Stimulated activated CD8-positive, alpha-beta memory T cell treated with anti-CD3 and anti-CD28 coated beads, Interleukin-7, amount 100 ng/mL, for 24 hours (primary cell): ENCODE measurements at places on chromosomes 13 and 19.

- DNase-seq, result no peak
Measured at GRCh38 chr13:40311356-40312101, 354.9 kb downstream of the FOXO1 start.

GRCh38 chr19:29554149-29554548, 28.4 kb downstream of the VSTM2B start:
- DNase-seq, result no peak

- DNase-seq, result no peak
Measured at GRCh38 chr19:45496349-45496953, 396 bp downstream of the RTN2 start.

- DNase-seq, result no peak
Measured at GRCh38 chr19:17797424-17798201, 2.7 kb downstream of the B3GNT3 start.

DNA sequence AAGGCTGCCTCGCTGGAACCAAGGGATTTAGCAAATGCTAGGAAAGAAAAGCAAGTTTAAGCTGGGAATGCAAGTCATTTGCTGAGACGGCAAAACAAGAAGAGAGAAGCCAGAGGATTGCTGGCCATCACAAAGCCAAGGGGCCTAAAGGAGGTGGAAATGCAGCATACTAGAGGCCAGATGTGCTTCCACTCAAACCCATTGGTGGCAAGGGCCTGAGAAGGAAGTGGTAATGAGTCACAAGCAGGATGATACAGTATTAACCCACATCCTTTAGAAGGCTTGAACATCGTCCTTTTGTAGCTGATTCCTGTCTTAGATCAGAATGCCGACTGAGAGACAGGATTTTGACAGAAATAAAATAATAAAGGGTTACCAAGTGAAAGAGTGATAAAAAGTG, 68.2 kb downstream of the ITGBL1 start:
- no peak for DNase-seq

GRCh38 chr13:85314686-85315085, 484.5 kb downstream of the SLITRK6 start:
- no peak for DNase-seq

GRCh38 chr19:10418235-10418484, 2.2 kb upstream of the PDE4A start:
- no peak for DNase-seq

- DNase-seq, result no peak
Measured at GRCh38 chr19:29777781-29778309, 33.9 kb upstream of the CCNE1 start.

GRCh38 chr13:21478881-21479808, 20.0 kb upstream of the ZDHHC20 start:
- no peak for DNase-seq
